ENCODE measurements at places on chromosomes 5 and 9.

DNA sequence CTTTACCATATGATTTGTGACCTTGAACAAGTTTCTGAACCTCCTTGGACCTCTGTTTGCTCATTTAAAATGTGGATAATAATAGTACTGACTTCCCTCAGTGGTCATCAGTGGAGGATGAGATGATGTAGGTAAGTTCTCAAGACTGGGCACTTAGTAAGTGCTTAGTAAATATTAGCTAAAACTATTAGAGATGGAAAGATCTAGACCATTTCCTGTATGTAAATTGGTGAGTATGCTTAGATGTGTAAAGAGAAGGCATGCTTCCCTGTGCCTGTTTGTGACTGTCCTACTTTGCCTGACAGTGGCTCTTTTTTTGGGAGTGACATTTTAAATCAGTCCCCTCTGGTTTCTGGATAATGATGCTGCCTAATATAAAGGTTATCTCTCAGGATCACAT is 288.1 kb downstream of the GABRB2 start:
- DNase-seq = no peak

GRCh38 chr9:19378647-19379046 is 1.4 kb downstream of the RPS6 start:
- peak; percentile 44 for DNase-seq

GRCh38 chr5:132086277-132086794 is 12.7 kb downstream of the CSF2 start:
- DNase-seq = no peak

DNA sequence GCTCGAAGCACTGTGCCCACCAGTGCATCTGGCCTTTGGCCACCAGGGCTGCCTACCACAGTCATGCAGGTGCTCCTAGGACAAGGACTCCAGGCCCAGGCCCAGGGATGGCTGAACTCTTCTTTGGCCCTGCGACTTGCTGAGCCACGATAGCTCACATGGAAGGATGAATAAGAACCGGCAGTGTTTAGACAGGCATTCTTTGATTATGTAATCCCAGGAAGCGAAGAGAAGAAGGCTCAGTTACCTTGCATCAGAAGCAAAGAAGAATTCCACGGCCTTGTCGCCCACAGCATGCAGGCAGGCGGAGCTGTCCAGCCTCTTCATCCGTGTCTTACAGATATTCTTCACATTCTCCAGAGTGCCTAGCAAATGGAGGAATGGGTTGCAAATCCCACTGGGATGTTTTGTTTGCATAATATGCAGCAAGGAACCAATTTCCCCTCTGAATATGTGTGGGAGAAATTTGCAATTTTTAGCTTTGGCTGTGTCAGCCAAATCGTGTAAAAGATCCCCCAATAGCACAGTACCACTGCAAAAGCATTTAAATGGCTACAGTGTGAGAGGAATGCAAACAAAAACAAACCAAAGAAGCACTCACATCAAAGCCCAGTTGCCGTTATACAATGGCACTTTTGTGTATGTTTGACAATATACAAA is 29.1 kb downstream of the GFPT2 start:
- no peak for DNase-seq

DNA sequence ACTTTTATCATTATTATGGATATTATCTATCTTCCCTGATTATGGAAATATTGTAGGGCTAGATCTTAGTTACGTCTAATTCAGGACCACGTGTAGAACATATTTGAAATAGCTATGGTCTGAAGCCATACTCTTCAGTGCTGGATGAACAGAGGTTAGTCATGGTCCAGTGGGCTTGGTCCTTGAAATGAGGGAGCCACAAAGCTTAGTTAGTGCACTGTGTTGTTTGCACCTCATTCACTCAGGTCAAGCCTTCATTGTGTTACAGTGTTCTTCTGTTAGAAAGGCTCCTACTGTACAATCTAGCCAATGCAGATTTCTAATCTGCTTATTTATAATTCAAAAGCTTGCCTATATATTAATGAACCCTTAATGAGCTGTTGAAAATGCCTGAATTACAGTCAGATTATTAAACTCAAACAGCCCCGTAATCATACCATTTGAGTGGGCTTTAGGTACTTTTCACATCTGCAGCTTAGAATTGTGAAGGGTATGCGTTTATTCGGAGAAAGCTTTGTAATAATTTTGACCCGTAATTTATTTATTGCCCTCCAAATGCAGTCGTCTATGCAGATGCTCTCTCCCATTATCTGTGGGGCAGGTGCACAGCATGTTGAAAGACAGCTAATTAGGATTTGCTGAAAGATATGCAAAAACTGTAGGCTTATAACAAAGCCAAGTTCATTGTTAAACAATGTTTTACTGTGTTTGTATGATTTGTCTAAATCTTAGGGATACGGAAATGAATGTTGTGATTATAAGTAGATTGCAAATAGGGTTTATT is 164.9 kb downstream of the PBX3 start:
- DNase-seq = no peak

GRCh38 chr5:5141625-5142525 is 1.7 kb downstream of the ADAMTS16 start:
- DNase-seq = peak; percentile 43

DNA sequence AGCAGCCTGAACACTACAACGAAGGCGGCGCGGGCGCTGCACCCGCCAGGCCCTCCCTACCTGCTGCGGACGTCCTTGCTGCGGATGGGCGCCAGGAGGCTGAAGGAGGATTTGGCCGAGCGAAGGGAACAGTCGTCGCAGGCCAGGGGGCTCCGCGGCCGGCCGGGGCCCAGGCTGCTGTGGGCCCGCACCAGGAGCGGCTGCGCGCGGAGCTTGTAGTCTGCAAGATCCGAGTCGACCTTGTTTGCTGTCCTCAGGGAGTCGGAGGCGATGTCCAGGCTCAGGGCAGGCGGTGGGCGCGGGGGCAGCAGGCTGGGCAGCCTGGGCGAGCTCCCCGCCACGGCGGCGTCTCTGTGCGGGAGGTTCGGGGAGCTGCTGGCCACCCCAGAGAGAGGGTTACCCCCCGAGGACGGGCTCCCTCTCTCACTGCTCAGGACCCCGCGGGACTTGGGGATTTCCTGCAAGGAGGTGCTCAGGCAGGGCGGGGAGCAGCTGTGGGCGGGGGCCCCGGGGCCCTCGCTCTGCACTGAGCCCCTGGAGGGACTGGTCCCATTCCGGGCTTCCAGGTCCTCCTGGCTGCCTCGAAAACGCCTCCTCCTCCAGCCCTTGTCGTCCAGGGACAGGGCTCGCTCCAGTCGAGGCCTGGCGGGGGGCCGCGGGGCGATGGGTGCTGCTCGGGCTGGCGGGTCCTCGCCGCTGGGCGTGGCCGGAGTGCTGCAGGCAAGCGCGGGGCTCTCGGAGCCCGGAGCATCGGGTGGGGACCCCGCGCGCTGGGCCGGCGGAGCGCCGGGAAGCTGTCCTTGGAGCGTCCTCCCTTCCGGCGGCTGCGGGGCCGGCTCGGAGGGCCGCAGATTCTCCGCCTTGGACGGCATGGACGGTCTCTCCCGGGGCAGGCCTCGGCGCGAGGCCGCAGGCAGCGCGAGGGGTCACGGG is 831 bp downstream of the INPP5E start:
- DNase-seq = peak; percentile 82

- DNase-seq = no peak
These were observed 47.2 kb downstream of the CPEB4 start for GRCh38 chr5:173935396-173935795.

Data from NCI-H1417 (cell line).